ENCODE measurements at places on chromosomes 11 and 22.

GRCh38 chr11:121464352-121464946 lies 11.7 kb upstream of the SORL1-AS1 start:
- DNase-seq = peak; percentile 76

DNA sequence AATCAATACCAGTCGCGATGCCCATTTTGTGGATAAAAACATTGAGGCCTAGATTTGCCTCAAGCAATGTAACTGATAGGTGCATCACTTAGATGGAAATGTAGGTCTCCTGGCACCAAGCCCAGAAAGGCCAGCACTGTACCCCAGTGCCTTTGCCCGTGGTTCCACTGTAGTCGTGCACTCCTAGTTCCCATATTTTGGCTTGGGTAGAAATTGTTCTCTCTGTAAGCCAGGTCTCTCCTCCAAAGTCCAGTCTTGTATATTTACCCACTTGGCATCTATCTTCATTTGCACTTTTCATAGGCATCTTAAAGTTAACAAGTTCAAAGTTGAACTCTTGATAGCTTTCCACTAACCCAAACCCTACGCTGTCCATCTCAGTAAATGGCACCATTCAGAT lies 41.6 kb upstream of the DMC1 start:
- DNase-seq = no peak

DNA sequence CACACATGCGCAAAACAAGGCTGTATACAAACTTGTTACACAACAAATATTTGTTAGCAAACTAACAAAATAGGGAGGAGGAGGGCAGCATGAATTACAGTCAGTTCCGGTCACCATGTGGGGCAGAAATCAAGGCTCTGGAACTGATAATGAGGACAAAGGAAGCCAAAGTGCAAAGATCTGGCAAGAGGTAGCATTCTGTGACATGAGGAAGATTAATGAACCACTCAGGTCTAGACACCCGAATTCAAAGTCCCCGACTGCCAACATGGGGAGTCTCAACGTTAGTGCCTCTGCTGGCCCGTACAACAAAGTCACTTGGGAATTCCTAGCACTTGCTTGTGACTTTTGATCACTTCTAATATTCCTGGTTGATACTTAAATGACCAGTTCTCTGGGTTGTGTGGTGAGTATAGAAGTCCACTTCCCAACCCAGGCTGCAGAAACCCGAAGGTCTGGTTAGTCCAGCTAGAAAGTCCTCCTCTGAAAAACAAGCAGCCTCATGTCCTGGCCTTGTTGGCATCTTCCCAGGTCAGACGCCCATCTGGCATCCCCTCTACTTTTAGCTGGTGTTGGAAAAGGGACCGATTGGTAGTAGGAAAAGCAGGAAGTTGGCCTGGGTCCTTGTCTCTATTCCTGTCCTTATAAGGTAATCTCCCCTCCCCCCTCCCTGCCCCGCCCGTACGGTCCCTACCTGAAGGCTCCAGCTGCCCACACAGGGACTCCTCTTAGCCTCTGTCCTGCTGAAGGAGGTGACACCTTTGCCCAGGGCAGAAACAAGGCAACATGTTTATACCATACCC lies 1.6 kb downstream of the SUN2 start:
- DNase-seq = no peak

- no peak for DNase-seq
These were observed 37.8 kb downstream of the SCGB1A1 start for GRCh38 chr11:62456630-62457029.

- DNase-seq = peak; percentile 48
These were observed 30.9 kb downstream of the C22orf31 start for GRCh38 chr22:29030618-29031226.

DNA sequence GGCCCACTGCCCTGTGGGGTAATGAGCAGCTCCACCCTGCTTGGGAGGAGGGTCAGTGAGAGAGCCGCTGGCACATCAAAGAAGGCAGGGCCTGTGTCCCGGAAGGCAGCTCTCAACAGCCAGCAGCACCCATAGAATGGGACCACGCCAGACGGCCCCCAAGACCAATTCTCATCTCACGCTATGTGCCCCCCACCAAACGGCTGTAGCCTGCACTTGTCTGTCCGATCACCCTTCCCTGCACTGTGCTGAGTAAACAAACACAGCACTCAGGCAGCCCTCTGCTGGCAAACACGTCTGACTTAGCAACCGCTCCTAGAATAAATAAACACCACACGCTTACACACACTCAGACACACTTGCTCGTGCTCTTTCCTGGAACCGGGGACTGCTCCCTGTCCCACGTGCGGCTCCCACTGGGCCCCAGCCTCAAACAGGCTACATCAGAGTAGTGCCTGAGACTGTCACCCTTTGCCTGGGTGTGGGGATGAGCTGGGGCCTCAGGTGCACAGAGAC lies 53.2 kb upstream of the CDON start:
- no peak for DNase-seq

GRCh38 chr22:19761725-19762567 lies 1.4 kb downstream of the TBX1 start:
- DNase-seq = no peak

- DNase-seq = no peak
These were observed 12.0 kb downstream of the SLC5A1 start for GRCh38 chr22:32055069-32055468.

GRCh38 chr22:35051791-35052190 lies 14.2 kb upstream of the ISX start:
- no peak for DNase-seq

DNA sequence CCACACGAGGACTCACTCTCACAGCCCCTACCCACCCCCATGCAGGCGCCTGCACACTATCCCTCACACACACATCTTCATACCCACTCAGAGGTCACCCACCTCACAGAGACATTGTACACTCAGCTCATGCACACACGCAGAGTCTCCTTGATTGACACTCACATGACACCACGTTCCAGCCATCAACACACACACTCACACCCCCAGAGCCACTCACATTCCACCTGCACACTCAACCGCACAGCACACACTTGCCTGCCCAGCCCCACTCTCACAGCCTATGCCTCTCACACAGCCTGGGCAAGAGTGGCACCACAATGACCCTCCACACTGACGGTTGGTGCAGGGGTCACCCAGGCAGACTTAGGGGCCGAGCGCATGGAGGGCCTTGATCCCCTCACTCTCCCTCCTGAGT lies 2.2 kb downstream of the SPI1 start:
- DNase-seq = no peak

- no peak for DNase-seq
These were observed 2.8 kb downstream of the MYH9 start for GRCh38 chr22:36384766-36385481.

DNA sequence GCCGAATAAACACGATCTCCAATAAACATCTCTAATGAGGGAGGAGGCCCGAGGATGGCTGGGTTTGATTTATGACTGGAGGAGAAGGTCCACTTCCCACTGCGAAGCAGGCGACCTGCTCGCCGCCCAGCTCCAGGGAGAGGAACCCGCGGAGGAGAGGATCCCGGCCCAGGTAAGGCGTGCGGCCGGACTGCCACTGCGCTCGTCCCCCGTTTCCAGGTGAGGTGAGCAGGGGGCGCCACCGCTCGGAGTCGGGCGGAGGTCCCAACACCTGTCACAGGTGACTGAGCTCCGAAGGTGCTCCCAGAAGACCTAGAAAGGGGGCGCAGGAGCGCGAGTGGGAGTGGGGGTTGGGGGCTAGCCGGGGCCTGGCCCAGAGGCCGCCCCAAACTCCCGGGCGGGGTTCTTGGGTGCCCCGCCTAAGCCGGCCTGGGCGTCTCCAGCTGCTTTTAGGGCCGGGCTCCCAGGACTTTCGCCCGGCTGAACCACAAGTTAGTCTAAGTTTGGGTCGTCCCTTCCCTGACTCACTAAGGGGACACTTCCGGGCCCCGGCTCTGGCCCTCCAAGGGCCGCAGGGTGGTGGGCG lies 5.4 kb upstream of the PAX6 start:
- no peak for DNase-seq

DNA sequence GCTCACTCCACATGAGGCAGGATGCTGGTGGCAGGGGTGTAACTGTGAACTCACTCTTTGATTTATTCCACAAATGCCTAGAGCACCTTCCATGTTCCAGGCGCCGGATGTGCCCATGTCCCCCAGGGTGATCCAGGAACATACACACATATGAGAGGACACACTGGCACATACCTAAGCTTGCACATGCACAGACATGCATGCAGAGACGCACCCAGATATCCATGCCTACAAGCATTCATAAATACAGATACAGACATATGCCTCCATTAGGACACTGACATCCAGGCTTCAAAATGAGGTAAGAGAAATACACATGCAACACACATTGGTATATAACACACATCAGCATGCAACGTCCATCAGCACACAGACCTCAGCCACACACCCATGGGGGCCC lies 4.5 kb downstream of the OSM start:
- DNase-seq = no peak

DNA sequence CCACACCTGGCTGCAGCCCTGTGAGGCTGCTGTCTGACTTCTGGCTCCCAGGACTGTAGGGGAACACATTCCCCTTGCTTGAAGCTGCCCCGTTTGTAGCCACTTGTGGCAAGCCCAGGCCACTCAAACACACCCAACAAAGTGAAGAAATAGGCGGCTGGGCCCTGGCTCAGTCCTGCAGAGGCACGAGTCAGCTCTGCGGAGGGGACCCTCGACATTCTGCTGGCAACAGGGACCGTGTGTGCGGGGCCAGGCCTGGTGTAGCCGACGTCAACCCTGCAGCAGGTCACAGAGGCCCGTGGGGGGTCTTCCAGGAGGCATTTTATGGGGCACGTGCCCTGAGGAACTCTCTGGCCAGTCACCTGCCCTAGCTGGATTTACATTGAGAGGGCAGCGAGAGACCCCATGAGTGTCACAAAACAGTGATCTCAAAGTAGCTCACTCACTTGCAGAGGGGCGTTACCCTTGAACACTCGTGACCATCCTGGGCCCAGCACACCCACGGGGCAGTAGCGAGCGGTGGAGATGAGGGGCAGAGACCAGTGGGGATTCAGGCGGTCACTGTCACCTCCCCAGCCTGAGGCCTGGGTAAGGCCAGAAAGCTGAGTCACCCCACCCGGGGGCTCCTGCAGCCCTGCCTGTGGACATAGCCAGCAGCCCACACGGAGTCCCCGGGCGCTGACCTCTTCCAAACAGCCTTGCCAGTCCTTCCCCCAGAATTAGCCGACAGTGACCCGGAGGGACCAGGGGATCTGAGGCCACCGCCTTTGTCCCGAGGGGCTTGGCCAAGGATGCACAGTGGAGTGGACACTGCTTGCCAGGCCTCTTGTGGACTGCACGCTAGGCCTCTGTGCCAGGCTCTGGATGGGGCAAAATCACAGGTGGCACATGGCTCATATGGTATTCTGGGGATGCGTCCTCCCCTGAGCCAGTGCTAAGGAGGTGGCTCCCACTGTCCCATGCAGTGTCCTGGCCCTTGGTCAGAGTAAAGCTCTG lies 139.5 kb downstream of the CTTN start:
- no peak for DNase-seq

DNA sequence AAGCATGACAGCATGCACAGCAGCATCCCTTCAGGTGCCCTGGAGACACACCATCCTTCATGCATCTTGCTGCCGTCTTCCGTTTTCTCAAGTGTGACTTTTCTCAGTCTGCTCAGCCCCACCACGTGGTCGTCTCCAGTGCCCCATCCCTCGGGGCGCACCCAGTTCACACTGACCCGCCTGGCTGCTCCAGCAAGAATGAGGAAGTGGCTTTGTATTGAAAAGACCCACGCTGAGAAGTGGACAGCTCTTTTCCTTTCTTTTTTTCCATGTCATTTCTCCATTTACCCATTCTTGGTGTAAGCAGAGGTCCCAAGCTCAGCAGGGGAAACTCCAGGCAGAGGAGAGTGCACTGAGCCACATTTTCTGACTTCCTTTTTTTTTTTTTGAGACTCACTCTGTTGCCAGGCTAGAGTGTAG lies 14.5 kb downstream of the SERPINH1 start:
- DNase-seq = no peak

DNA sequence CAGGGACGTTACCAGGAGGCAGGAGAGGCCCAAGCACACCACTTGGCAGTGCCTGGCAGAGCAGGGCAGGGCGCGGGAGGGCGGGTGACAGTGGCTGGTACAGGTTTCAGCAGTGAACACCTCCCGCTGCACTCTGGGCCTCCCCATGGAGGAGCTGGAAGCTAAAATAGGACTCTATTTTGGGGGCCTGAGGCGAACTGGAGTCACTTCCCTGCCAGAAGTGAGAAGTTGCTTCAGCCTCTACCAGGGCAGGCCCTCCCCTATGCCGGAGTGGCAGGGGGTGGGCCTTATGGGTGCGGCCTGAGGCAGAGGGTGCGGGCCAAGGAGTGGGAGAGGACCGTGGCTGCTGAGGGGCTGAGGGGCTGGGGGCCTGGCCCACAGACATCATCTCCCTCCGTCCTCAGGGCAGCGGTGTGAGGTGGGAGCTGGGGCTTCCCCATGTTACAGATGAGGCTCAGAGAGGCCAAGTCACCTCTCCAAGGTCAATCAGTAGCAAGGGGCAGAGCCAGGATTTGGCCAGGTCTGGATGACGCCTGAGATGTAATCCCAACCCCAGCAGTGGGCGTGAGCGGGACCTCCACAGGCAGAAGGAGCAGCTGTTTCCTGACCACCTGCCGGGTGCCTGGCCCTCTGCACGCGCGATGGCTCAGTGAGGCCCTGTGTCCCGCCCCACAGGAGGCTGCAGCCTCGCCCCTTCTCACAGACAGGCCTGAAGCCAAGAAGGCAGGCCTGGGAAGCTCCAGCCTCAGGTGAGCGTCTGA lies 39.3 kb downstream of the KCNJ4 start:
- no peak for DNase-seq

GRCh38 chr11:32062540-32062939 lies 28.3 kb upstream of the RCN1 start:
- DNase-seq = no peak

- no peak for DNase-seq
These were observed 164.1 kb upstream of the NCAM1 start for GRCh38 chr11:112797092-112797491.

- DNase-seq = no peak
These were observed 29.9 kb upstream of the MTCH2 start for GRCh38 chr11:47672283-47672730.

- no peak for DNase-seq
These were observed 21.8 kb downstream of the NF2 start for GRCh38 chr22:29625090-29625825.
